ENCODE measurements at places on chromosomes 11 and 22.

DNA sequence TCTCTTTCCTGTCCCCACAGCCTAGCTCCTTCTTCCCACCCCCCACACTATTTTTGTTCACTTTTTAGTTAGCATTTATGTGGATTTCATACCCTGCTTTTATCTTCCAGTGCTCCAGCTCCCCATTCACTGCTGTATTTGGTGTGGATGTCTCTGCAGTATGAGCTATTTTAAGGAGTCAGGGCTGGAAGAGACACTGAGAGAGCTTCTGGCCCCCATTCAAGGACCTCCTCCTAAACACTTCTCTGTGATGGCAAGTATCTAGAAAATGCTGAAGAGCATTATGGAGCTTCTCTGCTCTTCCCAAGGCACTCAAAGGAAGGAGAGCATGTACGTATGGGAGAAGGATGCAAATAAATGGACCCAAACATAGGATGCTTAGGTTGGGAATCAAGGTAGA is 79.5 kb downstream of the RAB30 start:
- DNase-seq: no peak

DNA sequence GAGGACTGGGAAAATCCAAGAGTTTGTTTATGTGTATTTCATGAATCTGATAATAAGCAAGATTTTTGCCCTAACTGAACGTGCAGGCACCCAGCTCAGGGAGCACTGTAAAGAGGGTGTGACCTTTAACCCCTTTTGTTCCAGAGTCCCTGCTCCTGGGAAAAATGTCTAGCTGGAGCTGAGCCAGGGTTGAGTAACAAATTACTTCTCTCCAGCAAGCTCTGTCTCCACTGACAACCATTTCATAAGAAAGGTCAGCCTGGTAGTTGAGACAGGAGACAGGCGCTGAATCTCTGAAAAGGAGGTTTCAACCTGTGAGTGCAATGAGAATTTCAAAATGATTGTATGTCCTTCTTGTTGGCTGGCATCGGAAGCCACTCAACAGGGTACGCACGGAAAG is 156.4 kb upstream of the NARS2 start:
- no peak for DNase-seq

DNA sequence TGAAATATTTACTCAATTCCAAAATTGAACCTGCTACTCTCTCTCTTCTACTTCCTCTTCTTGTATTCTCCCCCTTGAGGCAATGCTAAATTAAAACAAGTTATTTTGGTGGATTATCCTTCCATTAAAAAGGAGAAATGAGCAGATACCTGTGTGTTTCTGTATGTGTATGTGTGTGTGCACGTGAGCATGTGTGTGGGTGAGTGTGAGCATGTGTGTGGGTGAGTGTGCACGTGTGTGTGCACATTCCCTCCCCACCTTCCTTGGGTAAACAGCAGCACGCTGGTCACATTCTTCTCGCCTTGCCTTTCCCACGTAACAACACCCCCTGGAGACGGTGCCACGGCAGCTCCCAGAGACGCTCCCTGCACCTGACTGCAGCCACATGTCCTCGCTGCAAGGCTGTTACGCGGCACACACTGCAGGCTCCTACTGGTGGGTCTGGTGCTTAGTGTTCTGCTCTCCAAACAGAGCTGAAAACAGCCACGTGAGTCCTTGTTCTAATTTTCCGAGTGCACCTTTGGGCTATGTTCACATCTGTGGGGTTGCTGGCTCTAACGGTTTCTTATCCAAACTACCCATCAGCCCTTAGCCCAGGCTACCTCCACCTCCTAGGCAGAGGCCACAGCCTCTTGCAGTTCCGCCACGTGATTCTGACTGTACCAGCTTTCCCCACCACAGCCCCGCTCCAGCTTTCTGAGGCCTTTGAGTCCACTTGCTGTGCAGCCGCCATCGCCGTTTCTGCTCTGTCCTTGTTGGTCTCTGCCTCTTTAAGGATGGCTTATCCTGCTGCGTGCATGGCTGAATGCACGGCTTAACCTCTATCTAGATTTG is 123.4 kb downstream of the CTTN start:
- DNase-seq: no peak

DNA sequence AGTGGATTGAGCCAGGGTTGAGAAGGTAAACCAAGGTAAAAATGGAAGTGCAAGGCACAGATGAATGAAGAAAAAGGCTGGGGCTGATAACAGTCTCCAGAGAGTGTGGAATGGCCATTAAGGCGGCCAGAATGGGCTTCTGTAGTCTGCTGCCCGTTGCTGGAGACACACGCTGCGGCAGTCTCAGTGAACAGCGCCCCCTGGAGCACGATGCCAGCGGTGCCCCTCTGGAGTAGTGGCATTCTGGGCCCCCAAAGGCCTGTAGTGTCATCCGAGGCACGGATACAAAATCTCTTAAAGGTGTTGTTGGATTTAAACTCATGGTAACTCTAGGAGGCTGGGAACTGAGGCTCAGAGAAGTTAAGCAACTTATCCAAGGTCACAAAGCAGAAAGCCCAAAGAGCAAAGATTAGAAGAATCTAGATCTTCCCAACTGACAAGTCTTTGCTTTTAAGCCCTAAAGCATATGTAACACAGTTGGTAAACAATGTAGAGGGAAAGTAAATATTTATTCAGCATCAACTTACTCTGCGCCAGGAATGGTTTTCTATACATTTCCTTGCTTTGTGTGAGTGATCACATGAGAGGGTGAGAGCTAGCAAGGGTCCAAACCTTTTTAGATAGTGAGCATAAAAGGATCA is 18.2 kb downstream of the KCNJ1 start:
- DNase-seq: peak; percentile 11

- no peak for DNase-seq
Observed at GRCh38 chr11:78476066-78476465, 58.4 kb upstream of the GAB2 start.

DNA sequence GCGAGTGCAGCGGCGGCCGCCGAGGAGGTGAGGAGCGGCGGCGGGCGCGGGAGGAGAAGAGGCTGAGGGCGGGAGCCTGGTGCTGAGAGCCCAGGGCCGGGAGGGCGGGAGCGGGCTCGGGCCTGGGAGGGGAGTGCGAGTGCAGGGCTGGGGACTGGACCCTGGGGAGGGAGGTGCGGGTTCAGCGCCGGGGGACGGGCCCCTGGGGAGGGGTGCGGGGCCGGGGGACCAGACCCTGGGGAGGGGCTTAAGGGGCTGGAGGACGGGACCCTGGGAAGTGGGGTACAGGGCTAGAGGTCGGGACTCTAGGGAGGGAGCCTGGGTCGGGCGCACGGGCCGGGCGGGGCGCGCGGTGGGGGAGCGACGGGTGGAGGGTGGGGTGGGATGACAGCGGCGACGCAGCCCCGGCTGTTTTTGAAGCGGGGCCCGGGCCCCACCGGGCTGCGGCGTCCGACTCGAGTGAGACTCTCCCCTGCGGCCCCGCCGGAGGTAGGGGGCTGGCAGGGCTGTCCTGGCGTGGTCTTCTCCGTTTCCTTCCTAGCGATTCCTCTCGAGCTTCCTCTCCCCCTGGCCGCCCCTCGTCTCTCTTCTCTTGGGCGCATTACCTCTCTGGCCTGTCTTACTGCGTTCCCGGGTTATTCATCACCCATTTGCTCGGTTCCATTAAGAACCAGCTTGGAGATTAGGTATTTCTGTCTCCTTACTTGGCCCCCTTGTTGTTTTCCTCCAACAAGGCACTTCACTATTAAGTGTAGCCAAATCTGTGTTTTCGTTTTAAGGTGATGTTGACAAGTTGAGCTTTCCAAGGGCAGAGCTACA is 754 bp downstream of the NUP50 start:
- peak; percentile 45 for DNase-seq

DNA sequence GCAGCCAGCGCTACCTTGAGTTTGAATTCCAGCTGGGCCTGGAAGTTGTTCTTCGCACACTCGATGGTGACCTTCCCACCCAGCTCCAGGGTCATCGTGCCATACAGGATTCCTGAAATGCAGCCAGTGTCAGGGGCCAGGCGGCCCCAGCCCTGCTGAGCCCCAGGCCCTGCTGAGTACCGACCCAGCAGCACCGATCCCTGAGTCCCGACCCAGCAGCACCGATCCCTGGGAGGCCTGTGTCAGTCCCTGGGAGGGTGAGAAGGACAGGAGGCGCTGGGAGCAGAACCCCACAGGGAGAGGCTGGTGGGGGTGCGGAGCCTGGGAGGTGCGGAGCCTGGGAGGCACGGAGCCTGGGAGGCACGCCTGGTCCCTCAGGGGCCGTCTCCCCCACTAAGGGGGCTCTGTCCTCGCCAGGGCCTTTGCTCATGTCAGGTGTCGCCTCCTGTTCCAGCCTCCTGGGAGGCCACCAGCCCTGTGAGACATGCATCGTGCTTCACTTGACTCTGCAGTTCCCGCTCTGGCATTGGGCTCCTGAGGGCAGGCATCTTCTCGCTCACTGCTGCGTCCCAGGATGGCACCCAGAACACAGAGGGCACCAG is 37.1 kb upstream of the CARS1 start:
- no peak for DNase-seq

GRCh38 chr11:4979036-4979435 is 15.6 kb upstream of the OR51L1 start:
- no peak for DNase-seq

DNA sequence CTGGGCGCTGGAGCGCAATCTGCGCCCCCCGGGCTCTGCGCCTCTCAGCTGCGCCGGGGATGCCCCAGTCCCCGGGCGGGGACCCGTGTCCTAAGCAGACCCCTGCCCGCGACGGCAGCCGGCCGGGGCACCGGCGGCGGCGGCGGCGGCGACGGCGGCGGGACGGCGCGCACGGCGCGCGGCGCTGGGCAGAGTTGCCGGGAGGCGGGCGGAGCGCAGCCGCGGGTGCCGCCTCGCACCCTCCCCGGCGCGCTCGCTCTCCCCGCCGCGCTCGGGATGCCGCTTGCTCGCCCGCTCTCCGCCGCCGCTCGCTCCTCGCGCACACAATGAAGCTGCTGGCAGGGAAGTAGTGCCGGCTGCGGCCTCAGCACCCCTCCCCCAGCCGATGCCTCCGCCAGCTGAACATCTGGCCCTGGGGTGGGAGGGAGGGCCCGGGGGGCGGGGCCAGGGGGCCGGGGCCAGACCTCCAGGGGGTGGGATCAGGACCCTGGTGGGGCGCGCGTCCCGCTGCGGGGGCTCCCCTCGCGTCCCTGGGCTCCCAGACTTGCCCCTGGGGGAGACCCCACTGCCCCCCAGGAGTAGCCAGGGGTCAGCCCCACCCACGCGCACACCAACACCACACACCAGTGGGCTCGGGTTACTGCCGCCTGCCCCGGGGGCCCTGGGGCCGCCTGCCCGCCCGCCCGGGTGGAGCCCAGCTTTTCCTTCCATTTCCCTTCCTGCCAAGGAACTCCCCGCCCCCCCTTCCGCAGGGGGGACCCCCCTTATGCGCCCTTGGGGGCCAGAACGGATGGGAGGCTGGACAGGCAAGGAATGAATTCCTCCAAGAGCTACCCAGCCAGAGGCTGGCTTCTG is at the start of gene RCOR2:
Gene RCOR2, minus strand, starts transcription at position 328 of the 855 bp plus-strand sequence. CDS start 708 bp downstream, outside the sequence.
- peak; percentile 78 for DNase-seq

DNA sequence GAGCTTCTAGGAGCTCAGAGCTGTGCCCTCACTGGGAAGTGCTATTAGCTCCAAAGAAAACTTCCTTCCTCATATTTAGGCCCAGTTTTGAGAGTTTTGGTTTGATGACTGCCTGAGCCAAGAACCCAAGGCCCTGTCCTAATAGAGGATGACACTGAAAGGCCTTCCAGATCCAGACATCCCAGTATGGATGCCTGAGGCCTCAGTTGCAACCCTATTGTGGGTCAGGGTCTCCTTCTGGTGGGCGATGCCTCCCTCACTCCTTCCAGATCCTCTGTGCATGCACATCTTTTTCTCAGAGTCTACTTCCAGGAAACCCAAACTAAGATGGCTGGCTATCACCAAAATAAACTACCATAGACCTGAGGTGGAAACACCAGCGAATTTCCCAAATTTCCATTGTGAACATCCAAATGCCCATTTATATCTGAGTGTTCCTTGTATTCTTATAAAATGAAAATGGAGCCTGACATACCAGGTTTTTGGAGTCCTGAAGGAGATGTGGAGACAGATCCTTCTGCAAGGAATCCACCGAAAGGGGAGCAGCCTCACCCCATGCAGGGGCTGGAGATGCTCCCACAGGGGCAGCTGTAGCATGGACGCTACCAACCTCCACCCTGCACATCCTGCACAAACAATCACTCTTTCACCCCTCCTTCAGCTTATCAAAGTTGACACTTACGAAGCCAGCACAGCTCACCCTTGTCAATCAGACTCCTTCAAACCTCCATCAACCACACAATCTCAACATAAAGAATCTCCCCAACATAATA is 61.1 kb downstream of the GGTLC2 start:
- DNase-seq: no peak

Measured in HAP-1 (cell line).